ENCODE measurements at places on chromosomes 6 and 20. TPM values are rescaled to one million over a fixed set of nuclear protein-coding genes. Genes with fewer than 3 reads are reported as not detected.

The MSH5 gene
- 8.5 TPM for total RNA-seq

The C20orf141 gene
- not detected for total RNA-seq

The MOCS1 gene
- total RNA-seq = 24.2 TPM

The RAE1 gene
- 35.4 TPM for total RNA-seq

The STMND1 gene
- 0.15 TPM for total RNA-seq

The UBD gene
- total RNA-seq = 5.4 TPM

The PRKN gene
- total RNA-seq = 9.7 TPM

The BPIFB1 gene
- total RNA-seq = not detected

The TNFAIP3 gene
- total RNA-seq = 10.0 TPM

The FRMD1 gene
- not detected for total RNA-seq

The GDAP1L1 gene
- 52.3 TPM for total RNA-seq

The SLCO4A1 gene
- total RNA-seq = 2.6 TPM

The MCCD1 gene
- total RNA-seq = 0.32 TPM

The CDK19 gene
- 18.9 TPM for total RNA-seq

The ACTL10 gene
- 4.4 TPM for total RNA-seq

The EYA4 gene
- 2.1 TPM for total RNA-seq

The ZSCAN23 gene
- 4.9 TPM for total RNA-seq

The GPLD1 gene
- total RNA-seq = 4.7 TPM

The POM121L2 gene
- 0.71 TPM for total RNA-seq

The MRS2 gene
- total RNA-seq = 27.2 TPM

The TRIM31 gene
- total RNA-seq = not detected

The COL21A1 gene
- 107 TPM for total RNA-seq

The RGS17 gene
- 15.7 TPM for total RNA-seq

The POPDC3 gene
- total RNA-seq = 4.9 TPM

The ADGB gene
- not detected for total RNA-seq

The PPP1R3G gene
- total RNA-seq = 0.27 TPM

The CST1 gene
- total RNA-seq = not detected

The PGM3 gene
- 73.2 TPM for total RNA-seq

The CCN2 gene
- 2.5 TPM for total RNA-seq

The B3GAT2 gene
- 6.5 TPM for total RNA-seq

The EPPIN gene
- 0.23 TPM for total RNA-seq

The PAK5 gene
- 21.7 TPM for total RNA-seq

The REM1 gene
- not detected for total RNA-seq

The FRK gene
- 0.97 TPM for total RNA-seq

The CRISP1 gene
- total RNA-seq = 0.25 TPM

The PSMA7 gene
- 248 TPM for total RNA-seq

The THBD gene
- 0.05 TPM for total RNA-seq

The YTHDF1 gene
- 36.0 TPM for total RNA-seq

The TRIM40 gene
- total RNA-seq = not detected

The BLOC1S5 gene
- 15.1 TPM for total RNA-seq

The SEMG1 gene
- total RNA-seq = 0.42 TPM

The JPH2 gene
- 0.28 TPM for total RNA-seq

The RSPH3 gene
- 5.1 TPM for total RNA-seq

All from motor neuron (in vitro differentiated cells).